NCI-H748 treated with DMSO at 0.1 percent for 48 hours (cell line): ENCODE measurements at places on chromosomes 2 and 18.

DNA sequence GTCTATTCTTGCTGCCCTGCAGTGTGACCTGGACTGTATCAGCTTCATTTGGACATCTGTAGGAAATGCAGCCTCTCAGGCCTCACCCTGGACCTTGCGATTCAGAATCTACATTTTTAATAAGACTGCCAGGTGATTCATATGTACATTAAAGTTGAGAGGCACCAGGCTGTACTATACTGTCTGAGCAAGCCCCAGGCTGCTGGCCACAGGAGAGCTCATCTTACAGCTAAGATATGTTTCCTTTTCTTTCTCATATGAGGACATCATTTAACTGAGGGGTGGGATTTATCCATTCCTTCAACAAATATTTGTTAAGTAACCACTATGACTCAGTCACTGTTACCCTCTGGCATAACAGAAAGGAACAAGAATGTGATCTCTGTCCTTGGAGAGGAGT, 78.2 kb upstream of the GCFC2 start:
- no peak for DNase-seq

- DNase-seq: no peak
Measured at GRCh38 chr2:144382849-144383248, 137.1 kb downstream of the ZEB2 start.

DNA sequence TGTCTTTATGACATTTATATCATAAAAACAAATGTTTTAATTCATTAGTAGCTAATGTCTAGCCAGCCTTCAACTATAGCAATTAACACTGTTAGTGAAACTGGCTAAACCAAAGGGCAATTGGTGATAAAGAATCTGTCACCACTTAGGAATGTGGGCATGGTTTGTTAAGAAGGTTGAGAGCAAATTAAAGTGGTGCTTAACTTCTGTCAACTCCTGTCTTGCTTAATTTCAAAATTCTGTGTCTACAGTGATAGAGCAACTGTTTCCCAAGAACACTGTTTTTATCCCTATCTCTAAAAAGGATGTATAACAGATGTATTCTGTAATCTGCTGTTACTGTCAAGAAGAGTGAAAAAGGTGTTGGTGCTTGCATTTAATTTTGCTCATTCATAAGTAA, 36.5 kb downstream of the CFAP36 start:
- no peak for DNase-seq

DNA sequence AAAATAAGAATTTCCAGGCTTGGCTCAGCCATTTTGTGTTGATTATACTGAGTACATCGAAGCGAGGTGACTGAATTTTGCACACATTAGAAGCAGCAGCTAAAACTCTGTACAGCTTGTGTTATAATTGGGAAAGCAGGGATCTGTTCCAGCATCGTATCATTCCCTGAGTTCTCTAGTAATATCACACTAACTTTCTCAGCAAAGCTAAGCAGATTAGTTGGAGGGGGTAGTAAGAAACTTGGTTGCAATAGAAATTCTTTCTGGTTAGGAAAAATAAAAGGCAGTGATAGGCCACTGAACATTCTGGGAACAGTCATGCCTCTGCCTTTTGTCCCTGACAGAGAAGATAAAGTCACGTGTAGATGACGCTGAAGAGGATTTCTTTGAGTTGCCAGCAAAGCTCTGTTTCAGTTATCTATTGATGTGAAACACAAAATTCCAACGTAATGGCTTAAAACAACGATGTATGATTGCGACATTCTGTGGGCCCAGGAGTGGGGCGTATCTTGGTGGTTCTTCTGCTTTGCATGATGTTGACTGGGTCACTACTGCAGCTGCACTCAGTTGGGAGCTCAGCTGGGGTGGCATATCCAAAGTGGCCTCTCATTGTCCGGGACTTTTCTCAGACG, 202.1 kb upstream of the MEX3C start:
- DNase-seq: no peak

DNA sequence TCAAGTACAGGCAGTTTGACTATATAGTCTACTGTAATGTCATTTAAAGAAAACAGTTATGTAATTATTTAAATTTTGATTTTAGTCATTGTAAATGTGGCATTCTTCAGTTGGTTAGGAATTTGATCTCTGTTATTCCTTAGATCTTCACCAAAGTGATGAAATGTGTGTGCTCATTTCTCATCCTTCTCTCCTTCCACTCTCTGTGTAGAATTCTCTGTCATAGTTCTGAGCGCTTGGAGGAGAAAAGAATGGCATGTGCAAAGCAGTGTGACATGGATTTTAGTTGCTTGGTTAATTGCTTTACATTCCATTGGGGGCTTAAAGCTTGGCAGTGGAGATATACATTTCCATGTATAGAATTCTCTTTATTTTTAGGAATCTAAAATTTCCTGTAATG, 14.8 kb downstream of the PIK3C3 start:
- no peak for DNase-seq

DNA sequence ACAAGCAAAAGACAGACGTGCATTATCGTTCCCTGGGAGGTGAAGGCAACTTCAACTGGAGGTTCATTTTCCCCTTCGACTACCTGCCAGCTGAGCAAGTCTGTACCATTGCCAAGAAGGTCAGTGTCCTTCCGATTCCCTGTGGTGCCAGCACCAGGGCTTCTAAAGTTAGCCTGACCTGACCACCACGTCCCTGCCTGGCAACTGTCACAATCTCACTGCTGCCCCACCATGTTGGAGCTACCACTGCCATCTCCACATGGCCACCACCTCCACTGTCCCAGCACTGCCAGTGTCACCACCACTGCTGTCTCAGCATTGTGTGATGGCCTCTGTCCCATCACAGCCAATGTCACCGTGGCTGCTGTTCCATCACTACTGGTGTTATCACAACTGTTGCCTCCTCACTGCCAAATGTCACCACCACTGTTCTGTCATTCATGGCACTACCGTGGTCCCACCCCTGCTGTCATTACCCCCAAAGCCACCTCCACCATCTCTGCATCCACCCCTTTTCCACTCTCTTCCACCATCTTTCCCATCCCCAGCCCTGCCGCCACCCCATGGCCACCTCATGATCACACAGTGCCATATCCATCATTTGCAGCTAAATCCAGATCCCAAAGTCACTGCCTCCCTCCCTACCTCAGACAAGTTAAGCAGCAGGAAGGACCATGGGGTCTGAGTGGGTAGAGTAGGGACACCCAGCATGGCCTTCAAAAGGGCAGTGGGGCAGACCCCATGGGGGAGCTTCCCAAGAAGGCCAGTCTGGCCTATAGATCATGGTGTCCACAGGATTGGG, 216.5 kb downstream of the DYSF start:
- no peak for DNase-seq
